ENCODE measurements at places on chromosomes 16 and 17.

DNA sequence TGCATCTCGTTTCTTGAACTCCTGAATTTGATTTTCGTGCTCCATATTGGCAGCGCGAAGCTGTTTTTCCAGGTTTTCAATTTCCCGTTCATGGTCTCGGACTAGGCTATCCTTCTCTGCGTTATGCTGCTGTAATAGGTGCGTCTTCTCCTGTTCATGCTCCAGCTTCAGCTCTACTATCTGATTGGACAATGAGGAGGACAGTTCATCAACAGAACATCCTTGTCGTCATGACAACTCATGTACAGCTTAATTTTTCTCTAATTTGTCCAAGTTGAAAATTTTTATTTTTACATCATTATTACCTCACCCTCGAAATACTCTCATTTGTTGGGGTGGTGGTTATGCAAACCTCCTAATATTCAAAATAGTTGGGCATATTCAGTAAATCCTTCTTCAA, 289.8 kb downstream of the CEP112 start:
- no peak for DNase-seq

DNA sequence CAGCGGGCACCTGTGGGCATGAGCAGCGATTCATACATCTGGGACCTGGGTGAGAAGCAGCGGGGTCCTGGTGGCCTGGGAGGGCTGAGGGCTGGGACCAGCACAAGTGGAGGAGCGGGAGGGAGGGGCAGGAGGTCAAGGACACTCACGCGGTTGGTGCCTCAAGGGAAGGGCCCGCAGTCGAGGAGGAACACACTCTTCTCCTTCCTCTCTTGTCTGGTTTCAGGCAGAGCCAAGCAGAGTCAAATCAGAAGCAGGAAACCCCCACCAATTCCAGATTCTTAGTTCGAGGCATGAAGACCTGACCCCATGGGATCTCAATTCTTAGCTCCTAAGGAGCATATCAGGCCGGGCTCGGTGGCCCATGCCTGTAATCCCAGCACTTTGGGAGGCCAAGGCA, 15.7 kb downstream of the DNAI2 start:
- no peak for DNase-seq

- no peak for DNase-seq
These were observed 356.7 kb downstream of the SOX9 start for GRCh38 chr17:72477491-72477890.

DNA sequence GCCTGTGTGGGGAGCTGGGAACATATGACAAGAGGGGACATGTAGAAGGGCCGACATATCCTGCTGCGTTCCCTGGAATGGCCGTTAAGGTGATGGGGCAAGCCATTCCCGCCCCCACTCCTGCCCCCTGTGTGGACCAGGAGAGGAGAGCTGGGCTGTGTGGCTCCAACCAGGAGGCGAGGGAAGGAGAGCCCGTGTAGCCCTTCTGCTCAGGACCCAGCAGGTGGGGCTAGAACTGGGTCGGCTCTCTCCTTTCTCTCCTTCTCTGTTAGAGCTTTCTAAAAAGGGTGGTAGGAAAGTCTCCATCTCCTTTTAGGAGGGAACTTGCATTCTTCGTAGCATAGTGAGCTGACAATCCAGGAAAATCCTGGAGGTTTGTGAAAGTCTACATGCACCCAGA, 12.8 kb downstream of the SPHK1 start:
- no peak for DNase-seq

DNA sequence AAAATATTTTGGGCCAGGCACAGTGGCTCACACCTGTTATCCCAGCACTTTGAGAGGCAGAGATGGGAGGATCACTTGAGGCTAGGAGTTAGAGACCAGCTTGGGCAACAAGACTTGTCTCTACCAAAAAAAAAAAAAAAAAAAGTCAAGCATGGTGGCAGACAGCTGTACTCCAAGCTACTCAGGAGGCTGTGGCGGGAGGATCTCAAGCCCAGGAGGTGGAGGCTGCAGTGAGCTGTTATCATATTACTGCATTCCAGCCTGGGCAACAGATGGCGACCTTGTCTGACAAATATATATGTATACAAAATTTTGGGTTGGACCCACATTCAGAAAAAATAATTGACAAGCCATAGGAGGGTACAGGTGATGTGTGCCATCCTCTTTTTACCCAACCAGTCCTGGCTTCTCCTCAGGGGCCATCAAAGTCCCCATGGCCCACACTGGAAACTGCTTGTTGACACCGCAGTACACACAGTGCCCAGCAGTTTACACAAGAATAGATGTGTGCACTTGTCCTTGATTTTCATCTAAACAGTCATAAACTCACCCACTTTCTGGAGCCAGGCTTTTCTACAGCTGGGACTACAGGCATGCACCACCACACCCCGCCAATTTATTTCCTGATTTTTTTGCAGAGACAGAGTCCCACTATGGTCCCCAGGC, 1.7 kb downstream of the CES2 start:
- DNase-seq = no peak

DNA sequence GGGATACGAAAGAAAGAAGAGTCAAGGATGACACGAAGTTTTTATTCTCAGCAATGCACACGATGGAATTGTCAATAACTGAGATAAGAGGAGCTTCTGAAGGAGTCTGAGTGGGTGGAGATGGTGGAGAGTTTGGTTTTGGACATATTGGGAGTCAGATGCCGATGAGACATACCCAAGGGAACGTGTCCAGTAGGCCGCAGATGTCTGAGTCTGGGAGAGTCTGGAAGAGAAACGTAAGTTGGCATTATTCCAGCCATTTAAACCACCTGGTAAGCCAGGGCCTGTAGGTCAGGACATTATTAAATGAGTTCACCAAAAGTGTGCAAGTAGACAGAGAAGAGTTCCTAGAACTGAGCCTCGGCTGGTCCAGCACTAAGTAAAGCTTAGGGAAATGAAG, 478.3 kb upstream of the CDH5 start:
- DNase-seq = no peak

DNA sequence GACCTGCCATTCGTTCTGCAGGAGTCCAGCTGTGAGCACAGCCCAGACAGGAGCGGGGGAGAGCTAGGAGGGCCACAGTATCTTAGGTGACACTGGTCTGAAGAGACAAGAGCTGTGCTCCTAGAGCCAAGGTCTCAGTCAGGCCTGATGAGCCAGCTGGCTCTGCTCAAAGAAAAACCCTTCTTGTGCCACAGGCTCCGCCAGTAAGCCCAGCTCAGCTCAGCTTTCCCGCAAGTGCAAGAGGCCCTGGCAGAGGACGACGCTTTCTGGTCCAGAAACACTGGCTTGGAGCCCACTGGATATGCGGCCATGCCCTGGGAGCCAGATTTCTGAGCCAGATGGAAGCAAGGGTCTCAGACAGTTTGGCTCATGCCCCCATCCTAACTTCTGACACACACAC, 23.9 kb downstream of the PEMT start:
- peak; percentile 87 for DNase-seq

GRCh38 chr17:44828919-44829522, 1.1 kb downstream of the GJC1 start:
- no peak for DNase-seq

DNA sequence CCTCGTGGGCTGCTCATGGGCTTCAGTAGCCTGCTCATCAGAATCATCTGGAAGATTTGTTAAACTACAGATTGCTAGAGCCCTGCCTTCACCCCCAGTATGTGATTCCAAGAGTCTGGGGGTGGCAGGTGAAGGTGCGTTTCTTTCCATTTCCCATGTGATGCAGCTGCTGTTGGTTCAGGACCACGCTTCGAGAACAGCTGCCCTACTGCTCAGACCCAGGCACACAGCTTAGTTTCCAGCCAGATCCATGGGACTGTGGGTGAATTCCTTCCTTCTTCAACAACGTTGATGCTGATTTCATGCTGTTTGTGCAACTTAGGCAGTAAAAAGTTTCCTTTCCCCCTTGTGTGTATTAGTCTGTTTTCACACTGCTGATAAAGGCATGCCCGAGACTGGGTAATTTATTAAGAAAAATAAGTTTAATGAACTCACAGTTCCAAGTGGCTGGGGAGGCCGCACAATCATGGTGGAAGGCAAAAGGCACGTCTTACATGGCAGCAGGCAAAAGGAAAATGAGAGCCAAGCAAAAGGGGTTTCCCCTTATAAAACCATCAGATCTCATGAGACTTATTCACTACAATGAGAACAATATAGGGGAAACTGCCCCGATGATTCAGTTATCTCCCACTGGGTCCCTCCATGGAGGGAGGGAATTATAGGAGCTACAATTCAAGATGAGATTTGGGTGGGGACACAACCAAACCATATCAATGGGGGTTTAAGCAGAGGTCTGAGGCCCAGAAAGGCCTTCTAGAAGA, 159.2 kb downstream of the XYLT1 start:
- DNase-seq = no peak

DNA sequence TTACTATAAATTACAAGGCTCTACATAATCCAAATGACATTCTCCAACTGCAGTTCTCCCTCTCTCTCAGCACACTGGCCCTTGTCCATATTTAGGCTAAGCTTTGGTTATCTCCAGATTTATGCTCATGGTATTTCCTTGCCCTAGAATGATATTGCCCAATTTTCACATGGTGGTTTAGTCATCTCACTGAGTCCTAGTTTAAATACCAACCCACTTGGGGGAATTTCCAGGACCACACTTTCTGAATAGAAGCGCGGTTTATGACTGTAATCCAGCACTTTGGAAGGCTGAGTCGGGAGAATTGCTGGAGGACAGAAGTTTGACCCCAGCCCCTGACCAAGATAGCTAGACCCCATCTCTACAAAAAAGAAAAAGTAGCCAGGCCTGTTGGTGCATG, 280.1 kb upstream of the MON1B start:
- DNase-seq = no peak

- no peak for DNase-seq
These were observed 11.6 kb upstream of the CES4A start for GRCh38 chr16:66976746-66977145.

GRCh38 chr16:79554912-79555311, 45.6 kb downstream of the MAF start:
- DNase-seq = no peak

GRCh38 chr16:5393070-5393469, 295.5 kb upstream of the EEF2KMT start:
- no peak for DNase-seq

GRCh38 chr16:48212033-48212432, 32.1 kb upstream of the LONP2 start:
- DNase-seq = no peak

DNA sequence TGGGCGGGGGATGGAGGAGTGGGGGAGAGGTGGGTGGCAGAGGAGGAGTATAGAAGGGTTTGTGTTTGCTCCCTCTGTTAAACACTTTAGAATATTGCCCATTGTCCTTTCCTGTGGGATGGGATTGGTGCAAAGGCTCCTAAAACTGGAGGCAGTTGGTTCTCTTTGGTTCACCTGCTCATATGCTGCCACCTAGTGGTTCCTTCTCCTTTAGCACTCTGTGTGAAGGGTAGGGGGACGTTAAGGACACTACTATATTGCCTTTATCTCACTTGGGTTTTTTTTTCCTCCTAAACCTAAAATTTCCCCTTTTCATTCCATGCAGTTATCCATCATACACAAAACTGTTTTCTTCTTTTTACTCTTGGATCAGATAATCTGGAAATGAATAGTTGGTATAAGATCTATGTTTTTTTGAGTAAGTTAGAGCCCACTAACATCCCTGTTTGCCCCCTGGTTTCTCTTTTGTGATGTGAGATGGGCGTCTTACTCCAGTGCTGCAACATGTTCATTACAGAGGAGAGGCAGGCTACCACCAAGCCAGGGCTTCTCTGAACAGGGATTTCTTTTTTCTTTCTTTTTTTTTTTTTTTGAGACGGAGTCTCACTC, 23.8 kb downstream of the SNX11 start:
- DNase-seq = no peak

GRCh38 chr16:894841-895240, 75.9 kb downstream of the LMF1 start:
- no peak for DNase-seq

DNA sequence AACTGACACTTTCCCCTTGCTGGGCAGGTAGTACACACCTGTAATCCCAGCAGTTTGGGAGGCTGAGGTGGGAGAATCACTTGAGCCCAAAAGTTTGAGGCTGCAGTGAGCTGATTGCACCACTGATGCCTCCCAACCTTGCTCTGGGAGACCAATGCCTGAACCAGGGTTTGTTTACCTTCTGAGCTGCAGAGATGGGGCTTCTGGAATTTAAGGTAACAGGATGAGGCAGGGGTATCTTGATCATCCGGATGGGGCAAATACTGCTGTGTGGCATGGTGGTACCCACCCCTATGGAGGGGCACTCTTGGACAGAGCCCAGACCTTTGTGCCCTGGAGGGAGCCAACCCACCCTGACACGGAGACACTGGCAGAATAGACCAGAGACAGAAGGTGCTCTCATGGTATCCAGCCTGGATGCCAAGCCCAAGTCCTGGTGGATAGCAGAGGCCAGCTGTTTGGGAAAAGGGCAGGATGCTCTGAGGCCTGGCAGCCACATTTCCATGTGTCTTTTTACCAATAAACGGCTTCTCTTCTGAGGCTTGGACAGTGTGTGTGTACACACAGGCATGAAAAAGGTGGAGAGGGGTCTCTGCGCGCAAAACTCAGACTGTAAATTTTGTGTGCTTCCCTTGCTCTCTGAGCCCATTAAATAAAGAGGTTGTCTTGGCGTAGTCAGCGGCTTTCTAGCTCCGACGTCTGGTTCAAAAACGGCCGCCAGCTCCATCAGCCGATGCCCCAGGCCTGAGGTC, 4.4 kb downstream of the ZNF48 start:
- peak; percentile 31 for DNase-seq

GRCh38 chr17:14118951-14119350, 49.6 kb downstream of the COX10 start:
- DNase-seq = no peak

DNA sequence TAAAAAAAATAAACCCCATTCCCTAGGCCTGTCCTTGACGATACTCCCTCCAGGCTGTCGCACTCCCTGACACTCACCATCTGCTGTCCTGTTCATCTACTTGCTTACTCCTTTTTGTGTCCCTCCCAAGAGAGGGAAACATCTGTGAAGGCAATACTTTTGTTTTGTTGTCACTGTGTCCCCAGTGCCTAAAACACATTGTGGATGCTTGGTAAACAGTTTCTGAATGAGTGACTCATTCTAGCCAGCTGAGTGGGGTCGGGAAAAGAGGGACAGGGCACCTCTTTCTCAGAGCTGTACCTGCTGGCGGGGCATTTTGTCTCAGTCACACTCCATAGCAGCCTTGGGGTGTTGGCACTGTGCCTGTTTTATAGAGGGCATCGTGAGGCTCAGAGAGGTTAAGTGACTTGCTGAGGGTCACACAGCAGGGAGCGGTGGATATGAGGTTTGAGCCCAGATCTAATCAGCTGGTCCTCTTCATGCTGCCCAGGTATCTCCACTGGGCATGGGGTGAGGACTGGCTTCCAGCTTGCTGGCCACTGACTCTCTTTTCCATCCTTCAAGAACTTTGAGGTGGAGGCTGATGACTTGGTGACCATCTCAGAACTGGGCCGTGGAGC, 15.6 kb downstream of the MAP2K3 start:
- no peak for DNase-seq

All from cardiac septum (tissue), 1 donor.